Activated CD4-positive, alpha-beta T cell treated with anti-CD3 and anti-CD28 coated beads, Interleukin-2, amount 50 U/mL, for 16 hours (primary cell): ENCODE measurements at places on chromosomes 11 and 22.
A peak's percentile ranks its signal among the peaks of the same experiment; 100 is the strongest.

DNA sequence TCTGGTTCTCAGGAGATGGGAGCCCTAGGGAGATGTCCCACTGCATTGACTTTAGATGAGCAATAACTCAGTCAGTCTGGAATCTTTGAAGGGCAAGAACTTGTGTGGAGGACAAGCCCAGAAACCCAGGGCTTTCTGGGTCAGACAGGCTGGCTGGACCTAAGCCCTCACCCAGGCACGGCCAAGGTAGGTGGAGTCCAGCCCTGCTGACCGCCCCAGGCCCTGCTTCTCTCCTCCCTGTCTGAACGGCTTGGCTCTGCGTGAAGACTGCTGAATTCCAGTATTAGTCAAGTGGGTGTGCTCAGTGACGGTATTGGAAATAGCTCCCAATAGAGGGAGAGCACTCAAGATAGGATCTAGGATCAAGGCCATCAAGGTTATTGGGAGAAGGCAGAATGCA is 6.1 kb downstream of the CXCR5 start:
- DNase-seq, result no peak

DNA sequence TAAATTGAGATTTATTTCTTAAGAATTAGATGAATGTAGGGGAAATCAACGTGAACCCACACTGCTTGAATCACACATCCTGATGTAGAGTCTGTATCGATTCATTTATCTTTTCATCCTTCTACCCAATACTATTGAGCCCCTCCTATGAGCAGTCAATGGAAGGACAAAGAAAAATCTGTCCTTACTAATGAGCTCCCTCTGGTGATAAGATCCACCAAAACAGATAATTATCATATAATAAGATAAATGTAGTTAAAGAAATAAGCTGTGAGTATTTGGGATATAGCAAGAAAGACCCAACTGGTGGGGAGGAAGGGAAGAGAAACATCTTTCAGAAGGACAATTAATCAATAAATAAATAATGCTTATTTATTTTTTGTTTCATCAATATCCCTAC is 385.1 kb upstream of the CCDC90B start:
- no peak for DNase-seq

DNA sequence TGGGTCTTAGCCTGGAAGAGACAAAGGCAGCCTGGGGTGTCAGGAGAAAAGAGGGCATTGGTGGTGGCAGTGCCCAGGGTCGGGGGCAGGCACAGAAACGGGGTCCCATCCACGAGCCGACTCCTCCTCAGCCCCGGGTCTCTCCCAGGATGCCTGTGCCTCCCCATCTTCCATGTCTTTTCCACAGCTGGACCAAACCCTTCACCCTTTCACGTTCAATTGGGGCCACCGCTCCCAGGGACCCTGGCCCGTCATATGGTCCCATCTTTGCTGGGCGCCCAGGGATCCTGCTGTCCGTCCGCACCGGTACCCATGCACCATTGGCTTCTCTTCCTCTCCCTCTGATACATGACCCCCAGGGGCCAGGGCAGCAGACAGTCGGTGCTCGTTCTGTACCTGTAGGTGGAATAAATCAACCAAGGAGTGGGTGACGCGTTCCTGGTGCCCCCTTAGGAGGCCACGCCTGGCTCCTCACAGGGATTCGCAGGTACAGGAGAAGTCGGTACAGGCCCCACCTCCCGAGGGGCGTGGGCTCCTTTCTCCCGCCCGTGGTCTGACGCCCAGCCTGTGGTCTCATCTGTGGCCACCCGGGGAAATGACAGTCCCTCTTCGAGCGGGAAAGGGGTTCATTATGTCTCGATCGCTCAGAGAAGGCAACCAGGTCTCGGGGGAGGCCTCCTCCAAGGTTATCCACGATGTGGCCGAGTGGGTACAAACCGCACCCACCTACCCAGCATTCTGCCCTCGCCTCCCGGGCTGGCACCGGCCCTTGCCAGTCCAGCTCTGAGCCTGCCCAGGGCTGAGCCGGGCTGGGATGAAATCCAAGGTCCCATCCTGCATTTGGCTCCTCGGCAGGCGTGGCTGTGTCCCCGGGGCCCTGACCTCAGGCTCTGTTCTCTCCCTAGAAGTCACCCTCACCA is 1493.6 kb downstream of the BRD1 start:
- no peak for DNase-seq

DNA sequence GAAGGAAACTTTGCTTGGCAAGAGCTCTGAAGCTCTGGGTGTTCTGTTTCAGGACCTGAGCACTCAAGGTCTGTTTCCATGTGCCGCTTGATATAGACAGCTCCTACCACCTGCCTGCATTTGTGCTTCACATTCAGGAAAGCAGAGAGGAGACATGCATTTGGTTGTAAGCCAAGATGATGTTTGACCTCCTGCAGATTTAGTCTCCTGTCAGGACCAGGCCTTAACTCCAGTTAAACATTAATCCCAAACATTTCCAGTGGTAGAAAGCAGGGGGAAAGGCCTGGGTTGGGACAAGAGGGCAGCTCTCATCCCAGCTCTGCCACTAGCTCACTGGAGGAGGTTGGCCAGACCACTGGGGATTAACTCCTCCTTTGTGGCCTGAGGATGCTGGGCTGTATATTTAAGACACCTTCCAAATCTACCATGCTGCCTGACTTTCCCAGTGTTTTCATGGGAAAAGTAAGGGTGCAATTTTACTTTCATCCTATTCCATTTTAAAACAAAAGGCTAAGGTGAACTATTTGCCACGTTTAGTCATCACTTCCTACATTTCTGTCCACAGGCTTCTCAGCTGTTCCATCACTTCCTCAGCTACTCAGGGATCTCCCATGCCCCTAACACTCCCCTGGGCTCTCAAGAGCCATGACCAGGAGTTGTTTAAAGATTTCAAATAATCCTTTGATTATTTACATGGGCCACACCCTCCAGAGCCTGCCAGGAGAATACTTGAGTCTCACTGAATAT is 80.9 kb downstream of the INSC start:
- DNase-seq, result no peak

DNA sequence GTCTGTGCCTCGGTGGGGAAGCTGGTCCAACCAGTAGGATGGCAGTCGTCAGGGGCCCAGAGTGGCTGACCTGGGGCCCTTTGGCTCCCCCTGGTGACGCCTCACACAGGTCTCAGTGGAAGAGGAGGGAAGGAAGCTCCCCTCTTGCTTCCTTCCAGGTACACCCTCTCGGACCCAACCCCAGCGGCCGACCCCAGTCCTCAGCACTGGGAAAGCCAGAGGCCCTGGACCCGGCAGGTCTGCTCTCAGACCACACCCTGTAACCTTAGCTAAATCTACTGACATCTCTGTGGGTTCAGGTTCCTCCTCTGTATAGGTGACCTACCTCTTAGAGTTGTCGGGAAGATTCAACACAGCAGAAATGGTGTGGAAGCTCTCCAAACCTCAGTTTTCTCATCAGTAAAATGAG is 3.4 kb upstream of the SCUBE1 start:
- DNase-seq, result peak; percentile 64
